Hepatocyte (in vitro differentiated cells): ENCODE measurements at places on chromosomes 13 and 19. TPM values are rescaled to one million over a fixed set of nuclear protein-coding genes. Genes with fewer than 3 reads are reported as not detected.

Gene ATP1A3
- 0.03 TPM in 1 of 2 replicates, not detected in the other for total RNA-seq

Gene CEACAM4
- total RNA-seq: not detected in 2 replicates

Gene ZNF560
- total RNA-seq: not detected in 2 replicates

Gene COMP
- total RNA-seq: 2.8 and 3.0 TPM in 2 replicates
